ENCODE measurements at places on chromosomes 12 and 14. TPM values are rescaled to one million over a fixed set of nuclear protein-coding genes. Genes with fewer than 3 reads are reported as not detected.

DNA sequence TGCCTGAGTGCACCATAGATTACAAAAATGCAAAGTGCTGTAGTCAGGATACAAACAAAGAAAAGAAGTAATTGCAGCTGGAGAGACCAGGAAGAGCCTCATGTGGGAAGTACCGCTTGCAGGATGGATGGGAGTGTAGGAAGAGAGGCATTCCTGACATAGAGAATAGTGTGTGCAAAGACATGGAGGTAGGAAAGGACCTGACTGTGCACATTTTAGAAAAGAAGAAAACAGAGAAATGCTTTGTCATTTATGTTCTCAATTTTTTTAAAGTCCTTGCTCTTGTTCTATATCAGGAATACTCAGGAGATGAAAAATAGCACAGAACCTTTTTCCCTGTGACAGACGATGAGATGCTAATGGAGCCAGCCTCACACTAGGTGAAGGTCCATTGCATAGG lies 358.7 kb upstream of the TMPO start:
- DNase-seq, result no peak

GRCh38 chr14:103923863-103924262 lies 4.4 kb upstream of the TDRD9 start:
- DNase-seq, result no peak

DNA sequence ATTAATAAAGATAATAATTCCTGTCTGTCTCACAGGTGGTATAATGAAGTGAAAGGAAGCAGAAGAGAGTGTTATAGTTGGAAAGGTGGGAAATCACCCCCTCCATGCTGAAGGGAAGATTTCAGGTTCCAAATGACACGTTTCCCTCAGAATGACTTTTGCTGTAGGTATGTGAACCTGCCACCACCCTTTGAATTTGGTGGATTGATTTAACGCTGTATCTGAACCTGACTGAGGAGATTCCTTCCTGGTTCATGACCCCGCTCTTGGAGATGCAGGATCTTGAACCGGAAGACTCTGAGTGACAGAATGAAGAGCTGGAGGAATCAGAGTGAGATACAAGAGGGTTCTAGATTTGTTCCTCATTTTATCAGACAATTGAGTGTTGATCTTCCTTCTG lies 20.3 kb upstream of the EMP1 start:
- DNase-seq, result no peak

- no peak for DNase-seq
Observed at GRCh38 chr14:21987937-21988336, 314.3 kb upstream of the OR4E1 start.

The FSCB gene
- not detected for total RNA-seq

Measured in kidney epithelial cell (primary cell).